ENCODE measurements at places on chromosomes 1 and 21. TPM values are rescaled to one million over a fixed set of nuclear protein-coding genes. Genes with fewer than 3 reads are reported as not detected.

RCAN1 gene
- 39.4 TPM for polyA plus RNA-seq

TYW3 gene
- polyA plus RNA-seq: 36.9 TPM

FCN3 gene
- 2.5 TPM for polyA plus RNA-seq

DNALI1 gene
- 71.2 TPM for polyA plus RNA-seq

TNFRSF1B gene
- 7.0 TPM for polyA plus RNA-seq

COPA gene
- polyA plus RNA-seq: 166 TPM

SH2D2A gene
- 0.42 TPM for polyA plus RNA-seq

KIF2C gene
- polyA plus RNA-seq: 27.4 TPM

RAB42 gene
- 2.6 TPM for polyA plus RNA-seq

IL10 gene
- 0.27 TPM for polyA plus RNA-seq

DIO1 gene
- polyA plus RNA-seq: 12.2 TPM

KRTAP19-7 gene
- polyA plus RNA-seq: not detected

KLF17 gene
- not detected for polyA plus RNA-seq

SELP gene
- polyA plus RNA-seq: 6.5 TPM

OR14C36 gene
- polyA plus RNA-seq: not detected

AGMAT gene
- polyA plus RNA-seq: 37.8 TPM

OR2T33 gene
- not detected for polyA plus RNA-seq

SPATC1L gene
- 11.2 TPM for polyA plus RNA-seq

SCMH1 gene
- 35.6 TPM for polyA plus RNA-seq

GJA8 gene
- 0.65 TPM for polyA plus RNA-seq

KRTAP13-2 gene
- polyA plus RNA-seq: not detected

PALMD gene
- polyA plus RNA-seq: 2.6 TPM

ATP8B2 gene
- 24.5 TPM for polyA plus RNA-seq

MFSD2A gene
- polyA plus RNA-seq: 2.2 TPM

CNKSR1 gene
- 11.7 TPM for polyA plus RNA-seq

TMEM51 gene
- polyA plus RNA-seq: 18.2 TPM

NMNAT2 gene
- 3.2 TPM for polyA plus RNA-seq

ANGPTL3 gene
- 7.4 TPM for polyA plus RNA-seq

HTR1D gene
- polyA plus RNA-seq: 0.33 TPM

LDLRAD1 gene
- not detected for polyA plus RNA-seq

CRP gene
- not detected for polyA plus RNA-seq

TINAGL1 gene
- 39.5 TPM for polyA plus RNA-seq

TMEM240 gene
- 3.5 TPM for polyA plus RNA-seq

NPR1 gene
- polyA plus RNA-seq: 67.5 TPM

MMEL1 gene
- polyA plus RNA-seq: 3.3 TPM

TRIM67 gene
- polyA plus RNA-seq: 0.07 TPM

BRINP2 gene
- polyA plus RNA-seq: 0.19 TPM

NPL gene
- 8.7 TPM for polyA plus RNA-seq

PCAT6 gene
- 3.5 TPM for polyA plus RNA-seq

VCAM1 gene
- polyA plus RNA-seq: 51.7 TPM

IVL gene
- polyA plus RNA-seq: not detected

DNM3 gene
- polyA plus RNA-seq: 5.4 TPM

GPR61 gene
- 1.2 TPM for polyA plus RNA-seq

NPPA gene
- polyA plus RNA-seq: 1.3 TPM

CFAP141 gene
- not detected for polyA plus RNA-seq

AMIGO1 gene
- polyA plus RNA-seq: 10.5 TPM

TSPEAR gene
- polyA plus RNA-seq: 0.53 TPM

IGFN1 gene
- polyA plus RNA-seq: 0.13 TPM

SLC1A7 gene
- polyA plus RNA-seq: 0.12 TPM

CAP1 gene
- 202 TPM for polyA plus RNA-seq

FTCD gene
- polyA plus RNA-seq: 23.2 TPM

SLFNL1 gene
- 0.28 TPM for polyA plus RNA-seq

ZYG11B gene
- polyA plus RNA-seq: 26.4 TPM

TFF2 gene
- not detected for polyA plus RNA-seq

GIPC2 gene
- 21.2 TPM for polyA plus RNA-seq

PKLR gene
- 5.4 TPM for polyA plus RNA-seq

FAM72A gene
- 5.0 TPM for polyA plus RNA-seq

CHD5 gene
- 0.37 TPM for polyA plus RNA-seq

AADACL3 gene
- polyA plus RNA-seq: not detected
